H1 (cell line): ENCODE measurements at places on chromosomes 3 and 15. TPM values are rescaled to one million over a fixed set of nuclear protein-coding genes. Genes with fewer than 3 reads are reported as not detected.

DNA sequence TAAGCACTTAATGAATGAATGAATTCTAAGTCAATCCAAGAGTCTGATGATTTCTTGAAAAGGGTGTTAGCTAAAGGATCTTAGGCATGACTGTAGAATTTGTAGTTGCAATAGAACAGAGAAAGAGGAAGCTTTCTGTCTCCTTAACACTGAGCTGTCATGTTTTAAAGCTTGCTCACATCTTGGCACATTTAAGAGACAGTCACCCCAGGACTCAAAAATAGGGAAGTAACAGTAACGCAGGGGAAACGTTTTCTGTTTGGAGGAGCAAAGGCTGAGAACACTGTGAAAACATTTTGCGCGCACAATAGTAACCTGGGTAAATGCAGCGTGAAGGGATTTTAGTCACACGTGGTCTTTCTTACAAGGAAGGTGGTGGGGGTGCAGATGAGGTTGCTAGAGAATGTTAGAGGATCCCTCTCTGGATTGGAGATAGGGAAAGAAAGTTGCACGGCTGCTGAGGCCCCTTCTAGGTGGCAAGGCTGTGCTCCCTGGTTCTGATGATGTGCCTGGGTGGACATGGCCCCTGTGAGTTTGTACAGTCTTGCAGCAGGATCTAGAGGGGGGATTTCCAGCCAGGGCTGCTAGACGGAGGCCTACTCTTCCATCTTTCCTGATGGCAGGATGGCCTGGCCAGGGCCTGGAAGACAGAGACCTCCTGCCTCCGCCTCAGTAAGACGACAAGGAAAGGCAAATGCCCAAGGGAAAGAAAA lies 12.0 kb downstream of the STARD5 start:
- no peak overlapping the region for H3K27ac ChIP-seq
- DNase-seq, result no peak
- no peak overlapping the region for H3K4me3 ChIP-seq
- H3K4me1 ChIP-seq, result no peaks in the 10 kb centered on the region
- H3K27me3 ChIP-seq, result no peaks in the 10 kb centered on the region
- peaks cover 10% of the 10 kb centered on the region; the same call in 1 of the 2 replicates for H3K36me3 ChIP-seq

- H3K36me3 ChIP-seq, result no peaks in the 10 kb centered on the region
- no peak overlapping the region for H3K27ac ChIP-seq
- no peaks in the 10 kb centered on the region for H3K4me1 ChIP-seq
- H3K4me3 ChIP-seq, result no peak overlapping the region
Measured at GRCh38 chr3:121231872-121232271, 313.9 kb downstream of the POLQ start.

GRCh38 chr3:23916152-23916885 lies 471 bp downstream of the NKIRAS1 start:
- DNase-seq, result no peak
- peaks cover 8% of the 10 kb centered on the region for H3K4me1 ChIP-seq
- no peaks in the 10 kb centered on the region for H3K27me3 ChIP-seq
- H3K4me3 ChIP-seq, result peak overlapping the region; percentile 96
- peak overlapping the region; percentile 35; the same call in 1 of the 2 replicates for H3K27ac ChIP-seq

DNA sequence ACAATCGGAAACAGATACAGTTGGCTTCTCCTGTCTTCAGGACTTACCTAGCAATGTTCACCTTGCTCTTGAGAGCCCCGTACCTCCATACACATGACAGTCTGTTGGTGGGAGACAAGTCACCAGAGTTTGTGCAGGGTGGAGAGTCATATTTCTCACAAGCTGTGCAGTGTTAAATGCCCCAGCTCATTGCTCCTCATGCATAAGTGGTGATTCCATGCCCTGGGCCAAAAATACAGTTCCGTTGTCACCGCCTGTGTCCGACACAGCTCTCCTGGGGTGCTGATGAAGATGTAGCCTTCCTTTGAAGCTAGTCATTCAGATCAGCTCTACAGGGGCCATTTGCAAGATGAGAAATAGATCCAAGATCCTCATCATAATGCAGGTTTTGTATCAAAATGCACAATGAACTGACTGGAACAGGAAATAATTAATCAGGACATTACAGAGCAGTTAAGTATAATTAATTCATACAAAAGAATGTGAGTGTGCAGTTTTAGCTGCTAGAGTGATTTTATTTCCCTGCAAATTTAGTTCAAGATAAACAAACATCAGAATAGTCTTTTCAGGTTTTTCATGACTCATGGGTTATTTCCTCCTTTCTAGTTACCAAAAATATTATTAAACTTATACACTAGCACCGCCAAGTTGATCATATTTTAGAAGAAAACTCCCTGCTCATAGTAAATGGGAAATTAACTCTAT lies 66.5 kb downstream of the CD47 start:
- H3K4me1 ChIP-seq, result no peaks in the 10 kb centered on the region
- H3K27me3 ChIP-seq, result no peaks in the 10 kb centered on the region
- H3K27ac ChIP-seq, result no peak overlapping the region
- no peaks in the 10 kb centered on the region for H3K36me3 ChIP-seq
- no peak for DNase-seq

DNA sequence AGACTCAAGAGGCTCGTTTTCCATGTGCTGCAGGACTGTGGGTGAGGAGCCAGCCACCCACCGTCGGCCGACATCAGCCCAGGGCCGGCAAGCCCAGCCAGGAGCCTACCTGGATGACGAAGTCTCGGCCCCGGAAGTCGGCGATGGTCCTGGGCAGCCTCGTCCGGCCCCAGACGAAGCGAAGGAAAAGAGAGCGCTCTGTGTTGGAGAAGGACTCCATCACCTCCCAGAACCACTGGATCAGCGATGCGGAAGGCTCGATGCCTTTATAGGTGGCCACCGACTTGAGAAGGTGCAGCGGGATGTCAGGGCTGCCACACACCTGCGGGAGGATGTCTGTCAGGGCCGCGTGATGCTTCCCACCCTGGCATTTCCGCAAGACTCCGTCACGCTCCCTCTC lies 13.8 kb upstream of the OCA2 start:
- H3K4me3 ChIP-seq, result no peak overlapping the region
- peaks cover 39% of the 10 kb centered on the region for H3K36me3 ChIP-seq
- H3K27me3 ChIP-seq, result no peaks in the 10 kb centered on the region
- H3K4me1 ChIP-seq, result no peaks in the 10 kb centered on the region
- peak; percentile 20 for DNase-seq

GRCh38 chr3:51930439-51930838 lies 11.3 kb downstream of the RRP9 start:
- peaks cover 24% of the 10 kb centered on the region for H3K36me3 ChIP-seq
- no peaks in the 10 kb centered on the region for H3K4me1 ChIP-seq
- DNase-seq, result no peak
- no peak overlapping the region for H3K27ac ChIP-seq
- H3K27me3 ChIP-seq, result no peaks in the 10 kb centered on the region
- H3K4me3 ChIP-seq, result no peak overlapping the region

- no peaks in the 10 kb centered on the region for H3K36me3 ChIP-seq
- no peaks in the 10 kb centered on the region for H3K4me1 ChIP-seq
- H3K4me3 ChIP-seq, result no peak overlapping the region
- DNase-seq, result no peak
Measured at GRCh38 chr3:77267589-77267988, 227.7 kb downstream of the ROBO2 start.

- H3K4me3 ChIP-seq, result no peak overlapping the region
- DNase-seq, result no peak
- no peak overlapping the region for H3K27ac ChIP-seq
- H3K27me3 ChIP-seq, result no peaks in the 10 kb centered on the region
- no peaks in the 10 kb centered on the region for H3K36me3 ChIP-seq
Measured at GRCh38 chr15:66875588-66876420, 173.8 kb downstream of the SMAD6 start.

- peaks cover 27% of the 10 kb centered on the region for H3K27me3 ChIP-seq
- peak; percentile 28 for DNase-seq
- H3K4me1 ChIP-seq, result peaks cover 12% of the 10 kb centered on the region; the same call in 1 of the 2 replicates
- H3K27ac ChIP-seq, result no peak overlapping the region
- H3K4me3 ChIP-seq, result no peak overlapping the region
Measured at GRCh38 chr3:42503957-42504333, 1.5 kb downstream of the VIPR1 start.

DNA sequence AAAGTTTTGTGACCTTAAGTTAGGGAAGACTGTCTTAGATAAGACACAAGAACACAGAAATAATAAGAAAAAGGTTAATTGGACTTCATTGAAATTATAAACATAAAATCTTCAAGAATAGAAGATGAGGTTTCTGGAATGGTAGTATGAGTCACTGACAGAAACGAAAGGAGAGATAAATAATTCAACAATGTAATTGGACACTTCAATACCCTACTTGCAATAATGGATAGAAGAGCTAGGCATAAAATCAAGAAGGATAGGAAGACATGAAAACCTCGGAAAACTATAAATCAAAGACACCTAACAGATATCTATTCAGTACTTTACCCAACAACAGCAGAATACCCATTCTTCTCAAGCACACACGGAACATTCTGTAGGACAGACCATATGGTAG lies 15.9 kb upstream of the MFSD1 start:
- no peaks in the 10 kb centered on the region for H3K36me3 ChIP-seq
- DNase-seq, result no peak
- no peak overlapping the region for H3K27ac ChIP-seq
- H3K4me1 ChIP-seq, result no peaks in the 10 kb centered on the region
- no peak overlapping the region for H3K4me3 ChIP-seq

DNA sequence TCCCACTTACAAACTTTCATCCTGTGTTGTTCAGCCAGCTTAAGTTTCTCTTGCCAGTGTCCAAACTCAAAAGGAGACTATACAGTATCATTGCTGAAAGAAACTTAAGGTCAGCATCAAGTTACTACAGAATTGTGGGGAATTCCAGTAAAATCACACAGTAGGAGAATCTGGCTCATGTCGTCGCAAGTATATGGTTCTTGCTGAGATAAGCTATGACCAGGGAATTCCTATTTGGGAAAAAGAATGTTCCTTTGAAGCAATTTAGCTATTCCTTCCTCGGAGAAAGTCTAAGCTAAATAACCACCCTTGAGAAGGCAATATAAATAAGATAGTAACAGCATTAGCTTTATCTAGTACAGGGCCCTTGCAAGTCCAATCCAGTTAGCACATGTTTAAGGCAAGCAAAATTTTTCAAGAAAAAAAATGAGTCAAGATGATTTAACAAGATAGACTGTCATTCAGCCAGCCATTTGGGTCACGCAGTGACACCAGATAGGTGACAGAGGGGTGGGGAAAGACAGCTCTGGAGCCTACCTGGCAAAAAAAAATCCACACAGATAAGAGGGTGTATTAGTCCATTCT lies 78.2 kb upstream of the THBS1 start:
- H3K27me3 ChIP-seq, result no peaks in the 10 kb centered on the region
- DNase-seq, result no peak
- no peaks in the 10 kb centered on the region for H3K4me1 ChIP-seq

GRCh38 chr15:89119489-89120478 lies 31.5 kb downstream of the ABHD2 start:
- no peak for DNase-seq
- H3K36me3 ChIP-seq, result no peaks in the 10 kb centered on the region
- H3K4me3 ChIP-seq, result no peak overlapping the region
- peaks cover 18% of the 10 kb centered on the region for H3K4me1 ChIP-seq

DNA sequence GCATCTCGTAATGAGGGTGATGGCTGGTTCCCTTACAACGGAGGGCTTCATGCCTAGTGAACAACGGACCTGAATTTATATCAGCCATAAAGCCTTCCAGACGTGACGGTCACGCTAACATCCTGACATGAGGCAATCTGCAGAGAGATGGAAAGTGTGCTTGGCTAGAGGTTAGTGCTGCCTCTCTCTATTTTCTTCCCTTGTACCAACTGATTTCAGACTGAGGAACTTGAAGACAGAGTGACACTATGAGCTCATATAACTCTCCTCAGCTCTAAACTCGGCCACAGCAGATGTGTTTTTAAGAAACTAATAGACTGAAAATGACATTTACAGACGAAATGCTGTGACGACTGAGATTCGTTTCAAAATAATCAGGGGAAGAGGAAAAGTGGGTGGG lies 122.4 kb downstream of the XXYLT1 start:
- no peaks in the 10 kb centered on the region for H3K36me3 ChIP-seq
- H3K4me1 ChIP-seq, result peaks cover 13% of the 10 kb centered on the region
- no peak for DNase-seq
- no peak overlapping the region for H3K4me3 ChIP-seq

DNA sequence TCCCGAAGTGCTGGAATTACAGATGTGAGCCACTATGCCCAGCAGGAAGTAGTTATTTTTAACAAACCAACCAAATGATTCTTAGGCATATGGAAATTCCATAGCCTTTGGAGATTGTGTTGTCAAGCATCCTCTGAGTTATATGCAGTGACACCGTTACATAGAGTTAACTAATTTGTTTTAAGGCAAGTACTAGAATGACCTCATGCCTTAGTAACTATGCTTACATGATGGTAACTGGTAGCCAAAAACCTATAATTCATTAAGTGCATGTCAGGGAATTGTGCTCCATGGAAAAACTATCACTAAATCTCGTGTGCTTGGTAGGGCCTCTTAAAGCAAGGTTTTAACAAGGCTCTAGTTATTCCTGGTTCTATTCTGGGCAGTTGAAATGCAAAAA lies 392.8 kb downstream of the TUSC7 start:
- no peak for DNase-seq
- no peaks in the 10 kb centered on the region for H3K27me3 ChIP-seq
- no peak overlapping the region for H3K27ac ChIP-seq

DNA sequence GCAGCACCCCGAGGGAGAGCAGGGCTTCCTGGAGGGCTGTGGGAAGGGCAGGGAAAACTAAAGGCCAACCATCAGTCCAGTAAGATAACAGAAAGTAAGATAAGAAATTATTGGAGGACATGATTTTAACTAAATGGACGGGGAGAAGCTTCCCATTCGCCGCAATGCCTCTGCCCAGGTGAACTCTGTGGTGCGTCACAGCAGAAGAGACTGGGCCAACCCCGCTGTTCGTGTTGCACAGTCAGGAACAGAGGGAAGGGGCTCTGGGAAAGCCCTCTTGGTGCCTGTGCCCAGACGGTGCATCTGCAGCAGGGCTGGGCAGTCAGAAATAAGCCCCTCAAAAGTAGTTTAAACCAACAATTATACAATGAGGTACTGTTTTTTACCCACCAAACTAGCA lies 284.1 kb downstream of the OCA2 start:
- H3K4me3 ChIP-seq, result no peak overlapping the region
- no peaks in the 10 kb centered on the region for H3K36me3 ChIP-seq
- H3K4me1 ChIP-seq, result no peaks in the 10 kb centered on the region
- no peak overlapping the region for H3K27ac ChIP-seq
- DNase-seq, result no peak

DNA sequence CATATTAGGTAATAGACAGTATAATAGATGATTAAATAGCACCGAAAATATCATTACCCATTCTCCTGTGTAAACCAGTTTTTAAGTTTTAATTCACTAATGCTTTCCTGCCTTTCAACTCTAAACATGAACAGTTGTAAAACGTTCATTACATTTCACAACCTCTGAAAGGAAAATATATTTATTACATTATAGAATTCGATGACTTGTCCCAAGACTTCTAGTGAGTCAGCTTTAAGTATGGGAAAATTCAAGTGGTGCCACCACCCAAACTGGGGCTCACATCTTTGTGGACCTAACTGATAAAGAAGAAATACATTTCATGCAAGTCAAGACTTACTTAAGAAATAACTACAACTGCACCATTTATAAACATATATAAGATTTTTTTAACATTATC lies 2.0 kb downstream of the TRIM59 start:
- DNase-seq, result no peak
- peak overlapping the region; percentile 11; the same call in 1 of the 2 replicates for H3K4me3 ChIP-seq
- H3K36me3 ChIP-seq, result peaks cover 25% of the 10 kb centered on the region
- no peak overlapping the region for H3K27ac ChIP-seq

- DNase-seq, result no peak
- H3K27ac ChIP-seq, result no peak overlapping the region
- H3K4me3 ChIP-seq, result no peak overlapping the region
- H3K4me1 ChIP-seq, result no peaks in the 10 kb centered on the region
- no peaks in the 10 kb centered on the region for H3K36me3 ChIP-seq
Measured at GRCh38 chr3:177646749-177647148, 449.5 kb upstream of the TBL1XR1 start.

The EOMES gene
- total RNA-seq, result 0.47 and 0.50 TPM in 2 replicates

The ALDH1L1 gene
- 1.6 TPM in 2 replicates for total RNA-seq

The C2CD4A gene
- not detected in 2 replicates for total RNA-seq

The SUCNR1 gene
- not detected in 2 replicates for total RNA-seq
